ENCODE measurements at places on chromosomes 2 and 18.

DNA sequence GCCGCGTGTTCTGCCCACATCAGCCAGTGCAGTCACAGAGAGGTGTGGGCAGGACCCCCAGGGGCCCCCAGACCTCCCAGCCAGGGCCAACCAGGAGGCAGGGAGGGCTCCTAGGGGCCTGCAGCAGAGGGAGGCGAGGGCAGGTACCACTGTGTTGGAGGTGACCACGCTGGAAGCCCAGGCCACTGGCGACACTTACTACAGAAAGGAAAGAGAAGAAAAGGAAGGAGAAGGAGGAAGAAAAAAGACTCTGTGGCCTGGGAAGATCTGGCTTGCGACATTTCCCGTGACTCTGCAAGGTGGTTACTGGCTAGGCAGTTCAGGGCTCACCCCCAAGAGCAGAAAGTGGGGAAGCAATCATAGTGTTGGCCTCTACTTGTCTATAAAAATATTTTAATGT, 98.1 kb upstream of the BCL2L11 start:
- no peak for DNase-seq

- DNase-seq, result no peak
These were observed 48.7 kb downstream of the TTC39C start for GRCh38 chr18:24063121-24063731.

DNA sequence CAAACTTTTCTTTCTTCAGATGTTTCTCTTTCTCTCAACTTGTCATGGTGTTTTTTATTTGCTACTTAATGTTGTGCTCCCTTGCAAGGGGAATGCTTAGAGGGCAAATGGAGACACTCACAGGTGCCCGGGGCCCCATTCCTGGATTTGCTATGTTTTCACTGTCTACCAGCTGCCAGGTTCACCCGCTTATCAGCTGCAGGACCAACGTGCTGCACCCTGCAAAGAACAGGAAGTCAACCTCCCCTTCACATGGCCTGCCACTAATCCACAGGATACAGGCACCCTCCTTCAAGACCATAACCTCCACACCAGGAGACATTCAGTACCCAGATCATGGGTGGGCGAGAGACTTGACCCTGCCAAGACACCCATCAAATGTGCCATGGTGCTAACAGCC, 237.6 kb upstream of the STON1 start:
- no peak for DNase-seq

- no peak for DNase-seq
These were observed 15.1 kb downstream of the CHMP1B start for GRCh38 chr18:11866329-11866728.

- DNase-seq, result no peak
These were observed 198.9 kb downstream of the CDCA7 start for GRCh38 chr2:173553593-173553992.

GRCh38 chr2:170030040-170030439, 147.9 kb upstream of the MYO3B start:
- DNase-seq, result no peak

GRCh38 chr2:207362716-207363115, 167.0 kb upstream of the CREB1 start:
- no peak for DNase-seq

- DNase-seq, result no peak
These were observed 122.1 kb downstream of the MGAT5 start for GRCh38 chr2:134375935-134376334.

- no peak for DNase-seq
These were observed 556 bp downstream of the DNMT3A start for GRCh38 chr2:25341011-25341727.

GRCh38 chr2:241676665-241677064, 9.9 kb downstream of the DTYMK start:
- no peak for DNase-seq

- DNase-seq, result no peak
These were observed 94.2 kb downstream of the CABLES1 start for GRCh38 chr18:23229472-23229871.
